RWPE2 (cell line): ENCODE measurements at places on chromosomes 1 and 21.

GRCh38 chr1:10631121-10631810 is 156.5 kb downstream of the PEX14 start:
- DNase-seq = peak; percentile 32
- no peak overlapping the region for H3K4me3 ChIP-seq
- H3K27ac ChIP-seq = no peak overlapping the region
- H3K36me3 ChIP-seq = no peaks in the 10 kb centered on the region

- H3K27ac ChIP-seq = no peak overlapping the region
- H3K36me3 ChIP-seq = no peaks in the 10 kb centered on the region
- no peak for DNase-seq
- no peak overlapping the region for H3K4me3 ChIP-seq
- H3K4me1 ChIP-seq = no peaks in the 10 kb centered on the region
These were observed 435.4 kb downstream of the MATN1 start for GRCh38 chr1:30287976-30288375.

DNA sequence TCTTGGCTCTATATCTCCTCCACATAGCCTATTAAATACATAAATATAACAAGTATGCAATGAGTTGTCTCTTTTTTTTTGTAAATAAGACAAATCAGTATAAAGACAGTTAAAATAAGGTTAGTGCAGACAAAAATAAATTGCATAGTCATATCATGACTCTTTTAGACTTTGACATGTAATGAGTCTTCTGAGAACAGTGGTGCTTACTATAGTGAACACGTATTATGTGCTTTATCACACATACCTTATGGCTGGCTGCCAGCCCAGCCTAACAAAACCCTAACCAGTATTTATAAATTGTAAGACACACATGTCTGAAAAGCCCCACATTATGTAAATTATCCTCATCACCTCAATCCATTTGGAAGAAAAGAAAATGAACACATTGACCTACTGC is 29.1 kb upstream of the F13B start:
- no peak for DNase-seq
- H3K4me1 ChIP-seq = peaks cover 8% of the 10 kb centered on the region
- no peak overlapping the region for H3K4me3 ChIP-seq
- H3K36me3 ChIP-seq = peaks cover 69% of the 10 kb centered on the region

DNA sequence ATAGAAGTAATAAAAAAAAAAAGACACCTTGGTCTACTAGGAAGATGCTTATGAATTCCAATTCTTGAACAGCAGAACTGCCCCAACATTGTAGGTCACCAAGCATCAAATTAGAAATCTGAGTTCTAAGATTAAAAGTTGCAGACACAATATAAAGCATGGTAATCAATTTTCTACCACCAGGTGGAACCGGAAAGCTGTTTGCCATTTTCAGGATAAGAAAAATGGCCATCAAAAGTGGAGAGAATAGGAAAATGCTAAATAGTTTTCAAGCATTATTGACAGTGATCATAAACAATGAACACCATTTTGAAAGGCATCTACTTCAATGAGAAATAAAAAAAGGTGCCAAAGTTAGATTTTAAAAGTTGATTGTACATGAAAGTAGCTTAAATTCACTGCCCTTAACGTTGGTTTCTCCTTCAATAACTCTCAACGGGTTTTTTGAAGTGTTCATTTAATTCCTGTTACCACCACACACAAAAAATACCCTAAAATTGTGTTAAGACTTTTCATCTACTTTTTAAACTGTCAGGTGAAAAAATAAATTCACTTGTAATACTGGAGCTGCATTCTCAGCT is 252.9 kb downstream of the KCNT2 start:
- no peaks in the 10 kb centered on the region for H3K27me3 ChIP-seq
- H3K27ac ChIP-seq = no peak overlapping the region
- no peaks in the 10 kb centered on the region for H3K36me3 ChIP-seq
- no peak for DNase-seq
- no peaks in the 10 kb centered on the region for H3K4me1 ChIP-seq

DNA sequence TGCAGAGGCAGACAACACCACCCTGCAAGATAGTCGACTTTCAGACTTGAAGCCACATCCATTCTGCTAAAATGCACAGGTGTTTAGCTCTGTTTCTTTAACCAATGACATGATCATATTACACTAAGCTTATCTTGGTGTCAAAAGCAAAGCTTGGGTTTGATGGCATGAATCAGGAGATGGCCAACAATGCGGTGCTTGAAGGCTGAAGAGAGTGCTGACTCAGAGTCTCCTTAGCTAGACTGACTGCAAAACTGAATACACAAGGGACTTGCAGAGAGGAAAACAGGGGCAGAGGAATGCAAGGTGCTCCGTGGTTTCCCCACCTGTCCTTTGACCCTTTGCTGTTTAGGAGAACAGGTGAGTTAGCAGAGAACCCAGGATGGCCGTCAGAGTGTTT is 262.6 kb downstream of the SIPA1L2 start:
- no peak for DNase-seq
- H3K4me1 ChIP-seq = no peaks in the 10 kb centered on the region
- H3K27ac ChIP-seq = no peak overlapping the region
- H3K27me3 ChIP-seq = no peaks in the 10 kb centered on the region

DNA sequence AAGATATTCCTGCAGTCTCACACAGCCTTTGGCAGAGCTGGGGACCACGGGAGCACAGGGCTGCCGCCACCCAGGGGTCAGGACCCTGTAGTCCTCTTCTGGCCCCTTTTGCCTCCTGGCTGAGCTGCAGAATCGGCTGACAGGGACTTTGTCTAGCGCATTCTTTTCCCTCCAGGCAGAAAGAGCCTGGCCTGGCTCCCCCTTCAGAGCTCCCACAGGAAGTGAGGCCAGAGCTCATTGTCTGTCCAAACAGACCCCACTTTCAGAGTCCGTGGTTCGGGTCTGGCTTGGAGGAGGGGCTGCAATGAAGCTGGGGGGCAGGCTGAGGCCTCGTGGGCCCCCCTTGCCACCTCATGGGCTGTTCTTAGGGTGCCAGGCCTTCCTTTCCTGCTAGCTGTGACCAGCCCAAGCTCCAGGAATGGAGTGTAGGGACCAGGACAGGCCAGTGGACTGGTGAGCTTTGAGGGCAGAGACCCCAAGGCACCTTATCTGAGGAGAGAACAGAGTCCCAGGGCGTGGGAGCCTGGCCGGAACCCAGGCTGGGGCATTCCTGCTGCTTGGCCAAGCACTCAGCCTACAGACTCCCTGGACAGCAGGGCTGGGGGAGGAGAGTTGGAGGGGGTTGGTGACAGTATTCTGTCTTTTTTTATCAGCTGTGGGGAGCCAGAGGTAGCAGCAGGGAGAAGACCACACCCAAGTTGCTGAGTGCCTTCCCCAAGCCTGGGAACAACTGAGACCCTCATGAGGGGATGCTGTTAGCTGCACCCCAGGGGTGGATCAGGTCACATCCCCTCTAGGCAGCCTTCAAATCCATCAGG is 4.7 kb downstream of the CELSR2 start:
- H3K27ac ChIP-seq = peak overlapping the region; percentile 68
- peaks cover 37% of the 10 kb centered on the region for H3K4me1 ChIP-seq
- no peak for DNase-seq
- H3K36me3 ChIP-seq = peaks cover 9% of the 10 kb centered on the region; the same call in 1 of the 2 replicates

DNA sequence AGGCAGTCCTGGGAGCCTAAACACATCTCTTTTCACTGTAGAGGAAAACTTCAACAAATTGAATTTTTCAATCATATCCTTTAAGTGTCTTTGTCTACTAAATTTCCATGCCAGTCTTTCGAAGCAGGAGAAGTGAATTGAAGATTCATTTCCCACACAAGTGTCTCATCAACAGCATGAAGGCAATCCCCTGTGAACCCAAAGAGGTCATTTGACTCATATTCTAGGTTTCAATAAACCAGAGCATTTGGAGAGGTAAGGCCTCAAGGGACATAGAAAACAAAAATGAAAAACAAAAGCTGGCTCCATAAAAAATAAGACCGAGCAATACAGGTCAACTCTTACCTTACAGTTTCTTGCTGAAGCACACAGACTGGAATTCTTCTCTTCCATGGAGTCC is 94.1 kb upstream of the ATP1B1 start:
- no peak overlapping the region for H3K4me3 ChIP-seq
- H3K27ac ChIP-seq = no peak overlapping the region
- no peaks in the 10 kb centered on the region for H3K36me3 ChIP-seq
- no peak for DNase-seq
- H3K27me3 ChIP-seq = no peaks in the 10 kb centered on the region
- no peaks in the 10 kb centered on the region for H3K4me1 ChIP-seq

DNA sequence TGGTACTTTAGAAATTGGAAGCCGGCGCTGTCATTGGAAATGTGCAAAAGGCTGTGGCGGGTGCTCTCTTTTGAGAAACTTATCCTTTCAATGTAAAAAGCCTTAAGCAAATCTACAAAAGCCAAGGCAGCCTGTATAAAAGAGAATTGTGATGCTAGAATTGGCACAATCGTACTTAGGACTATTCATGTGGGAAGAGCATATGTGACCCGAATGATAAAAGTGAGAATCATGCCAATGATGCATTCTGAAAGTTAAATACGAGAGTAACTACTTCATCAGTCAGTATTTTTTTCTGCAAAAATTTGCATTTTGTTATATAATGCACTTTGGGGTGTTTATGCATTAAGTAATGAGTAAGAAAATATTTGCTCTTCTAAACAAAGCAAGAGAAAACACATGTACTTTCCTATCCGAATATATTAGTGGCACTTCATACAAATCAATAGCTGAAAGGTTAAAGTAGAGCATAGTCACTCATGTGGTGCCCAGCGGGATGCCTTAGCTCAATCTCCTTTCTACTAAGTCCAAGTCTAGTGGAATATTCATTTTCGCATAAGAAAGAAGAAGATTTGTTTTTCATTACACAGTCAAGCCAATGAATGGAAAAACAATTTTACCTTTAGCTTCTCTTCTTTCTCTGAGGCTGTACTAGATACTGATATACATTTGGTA is 1256.6 kb upstream of the B3GALT2 start:
- H3K27ac ChIP-seq = no peak overlapping the region
- no peak overlapping the region for H3K4me3 ChIP-seq
- H3K27me3 ChIP-seq = no peaks in the 10 kb centered on the region
- DNase-seq = no peak

DNA sequence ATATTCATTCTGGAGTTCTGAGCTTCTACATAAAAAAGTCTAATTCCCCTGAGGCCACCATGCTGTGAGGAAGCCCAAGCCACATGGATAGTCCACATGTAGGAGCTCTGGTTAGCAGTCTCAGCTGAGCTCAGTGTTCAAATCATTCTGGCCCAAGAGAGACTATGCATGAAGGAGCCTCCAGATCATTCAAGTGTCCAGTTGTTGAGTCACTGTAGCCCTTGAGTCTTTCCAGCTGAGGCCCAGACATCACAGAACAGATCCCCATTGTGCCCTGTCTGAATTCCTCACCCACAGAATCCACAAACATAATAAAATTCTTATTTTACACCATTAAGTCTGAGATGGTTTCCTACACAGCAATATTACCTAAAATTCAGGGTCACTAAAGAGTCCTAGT is 107.0 kb upstream of the NGF start:
- no peaks in the 10 kb centered on the region for H3K36me3 ChIP-seq
- H3K27me3 ChIP-seq = no peaks in the 10 kb centered on the region
- no peak overlapping the region for H3K27ac ChIP-seq
- H3K4me1 ChIP-seq = no peaks in the 10 kb centered on the region

- no peak for DNase-seq
- H3K27me3 ChIP-seq = no peaks in the 10 kb centered on the region
- H3K4me3 ChIP-seq = no peak overlapping the region
- peaks cover 14% of the 10 kb centered on the region for H3K4me1 ChIP-seq
These were observed 101.1 kb downstream of the RHOU start for GRCh38 chr1:228836427-228836826.

DNA sequence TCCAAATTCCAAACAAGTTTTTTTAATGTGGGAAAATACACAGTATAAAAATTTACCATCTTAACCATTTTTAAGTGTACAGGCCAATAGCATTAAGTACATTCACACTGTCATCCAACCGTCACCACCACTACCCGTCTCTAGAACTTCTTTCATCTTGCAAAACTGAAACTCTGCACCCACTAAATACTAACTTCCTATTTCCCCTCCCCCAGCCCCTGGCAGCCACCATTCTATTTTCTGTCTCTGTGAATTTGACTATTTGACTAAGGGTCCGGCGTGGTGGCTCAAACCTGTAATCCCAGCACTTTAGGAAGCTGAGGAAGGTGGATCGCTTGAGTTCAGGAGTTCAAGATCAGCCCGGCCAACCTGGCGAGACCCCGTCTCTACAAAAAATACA is 36.1 kb downstream of the CLSTN1 start:
- peaks cover 11% of the 10 kb centered on the region for H3K4me1 ChIP-seq
- no peaks in the 10 kb centered on the region for H3K27me3 ChIP-seq
- DNase-seq = no peak

GRCh38 chr1:46623743-46624644 is 7.4 kb upstream of the MOB3C start:
- no peak overlapping the region for H3K4me3 ChIP-seq
- DNase-seq = no peak
- no peak overlapping the region for H3K27ac ChIP-seq
- no peaks in the 10 kb centered on the region for H3K36me3 ChIP-seq
- peaks cover 6% of the 10 kb centered on the region for H3K4me1 ChIP-seq

GRCh38 chr21:42459082-42459460 is 37.0 kb downstream of the RSPH1 start:
- no peak overlapping the region for H3K4me3 ChIP-seq
- H3K27me3 ChIP-seq = no peaks in the 10 kb centered on the region

- no peaks in the 10 kb centered on the region for H3K36me3 ChIP-seq
- DNase-seq = peak; percentile 82
- no peak overlapping the region for H3K4me3 ChIP-seq
- peak overlapping the region; percentile 69 for H3K27ac ChIP-seq
- peaks cover 36% of the 10 kb centered on the region for H3K4me1 ChIP-seq
These were observed 242.4 kb upstream of the TMEM51 start for GRCh38 chr1:14910984-14911721.

- peaks cover 6% of the 10 kb centered on the region for H3K4me1 ChIP-seq
- no peak overlapping the region for H3K27ac ChIP-seq
- H3K4me3 ChIP-seq = no peak overlapping the region
- no peaks in the 10 kb centered on the region for H3K27me3 ChIP-seq
- H3K36me3 ChIP-seq = no peaks in the 10 kb centered on the region
These were observed 1.0 kb upstream of the TNFSF4 start for GRCh38 chr1:173208146-173208545.

- no peaks in the 10 kb centered on the region for H3K27me3 ChIP-seq
- H3K27ac ChIP-seq = no peak overlapping the region
- H3K4me1 ChIP-seq = peaks cover 10% of the 10 kb centered on the region
- DNase-seq = no peak
- H3K4me3 ChIP-seq = no peak overlapping the region
These were observed 400 bp upstream of the TRIM17 start for GRCh38 chr1:228417061-228417460.

- DNase-seq = no peak
- H3K27me3 ChIP-seq = no peaks in the 10 kb centered on the region
- H3K4me3 ChIP-seq = no peak overlapping the region
These were observed 21.5 kb upstream of the SLC2A1 start for GRCh38 chr1:42979896-42980800.

- no peaks in the 10 kb centered on the region for H3K36me3 ChIP-seq
- H3K27me3 ChIP-seq = no peaks in the 10 kb centered on the region
- H3K27ac ChIP-seq = no peak overlapping the region
- peaks cover 5% of the 10 kb centered on the region for H3K4me1 ChIP-seq
- peak overlapping the region; percentile 31 for H3K4me3 ChIP-seq
- peak; percentile 52 for DNase-seq
These were observed 631 bp downstream of the SHISA4 start for GRCh38 chr1:201889090-201889968.

- H3K36me3 ChIP-seq = peaks cover 29% of the 10 kb centered on the region
- DNase-seq = peak; percentile 32
- H3K27ac ChIP-seq = no peak overlapping the region
- no peak overlapping the region for H3K4me3 ChIP-seq
- no peaks in the 10 kb centered on the region for H3K4me1 ChIP-seq
These were observed 21.3 kb downstream of the ZNF362 start for GRCh38 chr1:33277488-33278084.

- no peaks in the 10 kb centered on the region for H3K36me3 ChIP-seq
- H3K27ac ChIP-seq = no peak overlapping the region
- H3K4me1 ChIP-seq = peaks cover 42% of the 10 kb centered on the region
- no peaks in the 10 kb centered on the region for H3K27me3 ChIP-seq
- DNase-seq = no peak
These were observed 118.1 kb downstream of the NGF start for GRCh38 chr1:115219927-115220326.
